ENCODE measurements at places on chromosomes 7 and 10.

GRCh38 chr10:71757399-71757922 is 15.9 kb downstream of the VSIR start:
- no peak for DNase-seq

GRCh38 chr10:35341521-35341920 is 5.2 kb downstream of the CCNY start:
- DNase-seq, result no peak

GRCh38 chr7:33591490-33591889 is 313.8 kb upstream of the BMPER start:
- DNase-seq, result no peak

DNA sequence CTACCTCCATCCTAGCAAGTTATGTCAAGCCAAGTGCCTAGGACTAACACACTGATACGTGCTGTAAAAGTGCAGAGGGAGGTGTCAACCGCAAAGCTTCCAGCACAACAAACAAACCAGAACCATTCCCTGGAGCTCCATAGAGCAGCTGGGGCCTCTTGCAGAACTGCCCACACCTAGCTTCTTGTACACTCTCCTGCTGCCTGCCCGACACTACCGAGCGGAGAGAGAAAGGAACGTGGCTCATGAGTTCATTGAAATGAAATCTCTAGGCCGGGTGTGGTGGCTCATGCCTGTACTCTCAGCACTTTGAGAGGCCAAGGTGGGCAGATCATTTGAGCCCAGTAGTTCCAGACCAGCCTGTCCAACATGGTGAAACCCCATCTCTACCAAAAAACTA is 73.5 kb downstream of the MKI67 start:
- DNase-seq, result no peak

GRCh38 chr10:95532536-95532935 is 28.6 kb downstream of the SORBS1 start:
- DNase-seq, result no peak

- DNase-seq, result no peak
These were observed 7.4 kb downstream of the ZNF365 start for GRCh38 chr10:62381385-62382102.

GRCh38 chr10:97188261-97188711 is 2.5 kb upstream of the SLIT1 start:
- DNase-seq, result no peak

DNA sequence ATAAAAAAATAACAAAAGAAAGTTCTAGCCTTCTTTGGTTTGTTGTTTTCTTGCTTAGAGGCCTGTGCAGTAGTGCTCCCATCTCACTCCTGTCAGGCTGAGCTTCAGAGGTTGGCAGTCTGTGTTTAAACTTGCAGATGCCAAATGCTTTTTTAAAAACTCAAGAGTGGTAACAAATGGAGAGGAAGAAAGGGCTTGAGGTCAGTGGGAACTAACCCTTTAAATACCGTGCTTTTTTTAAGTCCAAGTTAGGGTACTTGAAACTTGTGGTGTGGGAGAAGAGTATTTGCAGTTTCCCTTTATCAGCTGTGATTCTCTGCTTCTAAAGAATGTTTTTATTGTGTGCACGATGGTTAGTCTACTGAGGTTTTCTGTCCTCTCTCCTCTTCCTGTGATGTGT is 29.4 kb downstream of the ZRANB1 start:
- DNase-seq, result no peak

DNA sequence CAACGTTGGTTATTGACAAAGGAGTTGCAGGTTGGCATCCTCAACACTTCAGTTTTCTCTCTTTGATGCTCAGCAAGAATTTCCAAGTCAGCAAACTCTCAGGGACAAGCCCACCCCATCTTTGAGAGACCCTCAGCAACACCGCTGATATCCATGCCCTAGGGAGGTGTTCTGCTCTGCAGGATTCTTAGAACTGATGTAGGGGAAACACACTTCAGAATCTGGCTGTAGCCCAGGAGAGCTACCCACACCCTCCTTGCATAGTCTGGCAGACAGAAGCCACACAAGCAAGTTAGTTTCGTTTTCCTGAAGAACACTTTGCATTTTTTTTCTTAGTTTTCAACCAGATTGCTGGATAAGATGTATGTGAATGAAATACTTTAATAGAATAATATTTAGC is 822 bp downstream of the SAMD9L start:
- DNase-seq, result no peak

DNA sequence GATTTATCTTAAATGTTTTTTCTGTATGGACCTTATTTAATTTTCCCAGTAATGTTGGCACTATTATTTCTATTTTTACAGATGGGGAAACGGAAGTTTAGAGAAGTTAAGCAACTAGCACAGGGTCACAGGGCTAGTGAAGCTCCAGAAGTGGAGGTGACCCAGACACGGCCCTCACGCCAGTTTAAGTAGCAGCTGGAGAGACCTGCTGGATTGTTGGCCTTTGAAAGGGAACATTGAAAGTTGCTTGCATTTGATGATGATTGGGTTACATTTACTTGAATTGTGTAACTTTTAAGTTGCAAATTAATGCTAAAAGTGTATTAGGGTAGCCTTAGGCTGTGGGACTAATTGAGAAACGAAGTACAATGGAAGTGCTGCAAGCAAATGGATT is 25.6 kb downstream of the CDK14 start:
- DNase-seq, result no peak

GRCh38 chr10:25972631-25973030 is 38.6 kb downstream of the MYO3A start:
- DNase-seq, result no peak

GRCh38 chr10:110401401-110402076 is 96.2 kb upstream of the DUSP5 start:
- DNase-seq, result no peak

DNA sequence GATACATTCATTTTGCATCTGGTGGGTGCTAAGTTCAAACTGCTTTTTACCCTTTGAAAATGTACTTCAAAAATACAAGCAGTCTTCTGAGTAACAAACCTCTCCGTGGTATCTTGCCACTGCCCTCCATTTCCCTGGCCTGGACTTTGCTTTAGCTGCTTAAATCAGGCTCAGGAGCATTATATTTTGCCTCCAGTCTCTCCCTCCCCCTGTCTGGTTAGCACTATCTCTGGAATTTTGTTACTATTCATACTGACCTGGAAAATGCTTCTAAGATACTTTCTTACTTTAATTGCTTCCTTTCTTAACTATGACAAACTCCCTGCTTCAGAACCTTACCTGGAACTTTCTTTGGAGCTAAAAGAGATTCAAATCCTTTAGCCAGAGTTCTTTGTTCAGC is 369.8 kb downstream of the GFRA1 start:
- DNase-seq, result no peak

GRCh38 chr10:127386606-127387327 is 162.3 kb upstream of the NPS start:
- DNase-seq, result no peak

DNA sequence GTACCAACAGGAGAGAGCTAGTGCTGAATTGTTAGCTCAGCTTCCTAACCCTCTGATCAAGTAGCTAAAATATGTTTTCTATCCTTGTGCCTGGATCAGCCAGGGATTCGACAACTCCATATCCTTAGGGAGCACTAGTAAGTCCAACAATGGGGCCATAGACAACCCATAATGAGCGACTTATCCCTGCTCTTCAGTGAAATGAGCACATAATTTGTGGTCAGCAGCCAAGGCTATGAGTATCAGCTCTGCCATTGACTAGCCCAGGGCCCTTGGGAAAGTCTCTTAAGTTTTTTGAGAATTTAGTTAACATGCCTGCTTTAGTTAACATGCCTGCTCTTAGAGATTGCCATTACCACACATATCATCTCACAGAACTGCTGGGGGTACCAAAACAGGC is 39.3 kb downstream of the COL1A2 start:
- DNase-seq, result no peak

GRCh38 chr10:114631666-114632417 is 26.2 kb downstream of the ABLIM1 start:
- DNase-seq, result no peak

All from activated T-helper 1 cell treated with anti-CD3 and anti-CD28 coated beads, Interleukin-2, amount 50 U/mL, for 16 hours (primary cell).